ENCODE measurements at places on chromosomes 11 and 22.

- no peak for DNase-seq
Observed at GRCh38 chr22:32336121-32336603, 21.5 kb upstream of the RFPL3 start.

- DNase-seq: peak; percentile 88
Observed at GRCh38 chr11:69040581-69041260, 8.0 kb upstream of the TPCN2 start.

GRCh38 chr11:17005646-17006045, 8.6 kb downstream of the PLEKHA7 start:
- no peak for DNase-seq

DNA sequence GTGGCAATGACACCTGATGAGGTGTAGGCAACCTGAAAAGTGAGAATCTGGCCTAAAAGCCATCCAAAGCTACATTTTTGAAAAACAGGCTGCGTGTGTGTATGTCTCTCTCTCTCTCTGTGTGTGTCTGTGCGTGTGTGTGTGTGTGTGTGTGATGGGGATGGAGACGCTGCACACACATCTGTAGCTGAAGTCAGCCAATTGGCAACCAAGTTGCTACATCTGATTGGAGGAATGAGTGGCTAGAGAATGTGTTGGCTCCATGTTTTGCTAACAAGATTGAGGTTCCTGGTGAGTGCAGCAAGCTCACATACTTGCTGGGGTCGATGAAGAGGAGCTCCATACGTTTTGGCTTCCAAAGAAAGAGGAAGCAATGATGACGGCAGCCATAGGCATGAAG, 311.4 kb upstream of the NCAM1 start:
- DNase-seq: no peak

DNA sequence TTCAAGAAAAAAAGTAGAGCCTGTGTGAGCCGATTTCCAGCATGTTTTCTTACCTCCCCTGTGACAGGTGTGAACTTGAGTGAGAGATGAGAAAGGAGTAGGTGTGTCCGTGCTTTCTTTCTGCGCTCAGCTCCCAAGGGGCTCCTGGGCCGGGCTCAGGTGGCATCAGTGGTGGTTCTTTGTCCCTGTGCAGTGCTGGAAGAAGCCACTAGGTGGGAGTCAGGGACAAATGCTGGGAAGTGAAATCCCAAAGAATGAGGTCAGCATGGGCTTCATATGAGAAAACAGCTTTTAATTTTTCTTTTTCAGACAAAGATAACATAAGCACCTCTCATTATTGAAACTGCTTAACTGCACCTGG, 57.8 kb downstream of the PPFIBP2 start:
- peak; percentile 66 for DNase-seq

GRCh38 chr11:111566324-111566723, 25.8 kb downstream of the LAYN start:
- DNase-seq: no peak

DNA sequence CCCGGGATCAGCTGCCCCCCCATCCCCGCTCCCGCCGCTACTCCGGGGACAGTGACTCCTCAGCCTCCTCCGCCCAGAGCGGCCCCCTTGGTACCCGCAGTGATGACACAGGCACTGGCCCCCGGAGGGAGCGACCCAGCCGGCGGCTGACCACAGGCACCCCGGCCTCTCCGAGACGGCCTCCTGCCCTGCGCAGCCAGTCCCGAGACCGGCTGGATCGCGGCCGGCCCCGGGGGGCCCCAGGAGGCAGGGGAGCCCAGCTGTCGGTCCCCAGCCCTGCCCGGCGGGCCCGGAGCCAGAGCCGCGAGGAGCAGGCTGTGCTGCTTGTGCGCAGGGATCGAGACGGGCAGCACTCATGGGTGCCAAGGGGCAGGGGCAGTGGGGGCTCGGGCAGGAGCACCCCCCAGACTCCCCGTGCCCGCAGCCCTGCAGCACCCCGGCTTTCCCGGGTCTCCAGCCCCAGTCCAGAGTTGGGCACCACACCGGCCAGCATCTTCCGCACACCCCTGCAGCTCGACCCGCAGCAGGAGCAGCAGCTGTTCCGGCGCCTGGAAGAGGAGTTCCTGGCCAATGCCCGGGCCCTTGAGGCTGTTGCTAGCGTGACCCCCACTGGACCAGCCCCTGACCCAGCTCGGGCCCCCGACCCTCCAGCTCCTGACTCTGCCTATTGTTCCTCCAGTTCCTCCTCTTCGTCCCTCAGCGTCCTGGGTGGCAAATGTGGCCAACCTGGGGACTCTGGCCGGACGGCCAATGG, 3.9 kb downstream of the RASL10A start:
- peak; percentile 20 for DNase-seq

DNA sequence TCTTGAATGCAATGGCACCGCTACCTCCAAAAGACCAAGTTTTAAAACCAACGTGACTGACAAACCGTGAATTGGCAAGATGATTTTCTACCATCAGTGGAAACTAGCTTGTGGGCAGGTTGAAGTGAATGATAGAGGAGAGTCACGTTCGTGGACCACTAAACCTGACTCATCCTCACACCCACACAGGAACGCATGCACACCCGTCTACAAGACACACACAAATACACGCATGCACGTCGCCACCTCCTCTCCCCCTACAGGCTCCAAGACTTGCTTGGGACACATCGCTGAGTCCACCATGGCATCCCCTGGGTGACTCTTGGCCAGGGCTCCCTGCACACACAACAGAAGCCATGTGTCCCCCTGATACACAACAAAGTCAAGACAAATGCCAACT, 14.4 kb downstream of the TMPRSS6 start:
- no peak for DNase-seq

- peak; percentile 97 for DNase-seq
Observed at GRCh38 chr22:38284042-38284402, 11.2 kb upstream of the TMEM184B start.

GRCh38 chr11:66883016-66883965, 26.4 kb downstream of the LRFN4 start:
- DNase-seq: peak; percentile 67

GRCh38 chr22:32901925-32902324, 100.4 kb downstream of the TIMP3 start:
- no peak for DNase-seq

- DNase-seq: no peak
Observed at GRCh38 chr11:117468888-117469287, 141.2 kb downstream of the CEP164 start.
